ENCODE measurements at places on chromosomes 6 and 20. TPM values are rescaled to one million over a fixed set of nuclear protein-coding genes. Genes with fewer than 3 reads are reported as not detected.

GRCh38 chr6:47109281-47109680, 67.1 kb upstream of the ADGRF1 start:
- DNase-seq = no peak

- DNase-seq = no peak
Observed at GRCh38 chr6:156396791-156397418, 380.3 kb upstream of the ARID1B start.

GRCh38 chr6:36841756-36842155, 2.5 kb upstream of the CPNE5 start:
- no peak for DNase-seq

GRCh38 chr6:62037445-62037844, 248.6 kb downstream of the KHDRBS2 start:
- DNase-seq = no peak

CEP250 gene
- 75.4 TPM for total RNA-seq

DNA sequence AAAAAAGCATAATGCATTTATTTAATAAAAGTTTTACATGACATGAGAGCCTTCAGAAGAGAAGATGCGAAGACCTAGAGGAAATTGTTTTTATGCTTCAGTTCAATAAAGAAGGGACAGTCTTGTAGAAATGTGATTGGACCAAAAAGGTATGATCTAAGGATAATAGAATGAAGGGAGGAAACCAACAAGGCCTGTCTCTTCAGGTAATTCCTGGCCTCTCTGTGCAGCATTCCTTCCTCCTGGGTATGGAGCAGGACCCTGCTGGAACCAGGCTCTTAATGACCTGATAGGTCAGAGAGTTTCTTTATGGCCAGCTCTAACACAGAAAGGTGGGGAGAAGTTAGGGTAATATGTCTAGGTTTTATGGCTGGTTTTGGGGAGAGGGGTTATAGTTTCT, 162.8 kb upstream of the HEY2 start:
- DNase-seq = no peak

DNA sequence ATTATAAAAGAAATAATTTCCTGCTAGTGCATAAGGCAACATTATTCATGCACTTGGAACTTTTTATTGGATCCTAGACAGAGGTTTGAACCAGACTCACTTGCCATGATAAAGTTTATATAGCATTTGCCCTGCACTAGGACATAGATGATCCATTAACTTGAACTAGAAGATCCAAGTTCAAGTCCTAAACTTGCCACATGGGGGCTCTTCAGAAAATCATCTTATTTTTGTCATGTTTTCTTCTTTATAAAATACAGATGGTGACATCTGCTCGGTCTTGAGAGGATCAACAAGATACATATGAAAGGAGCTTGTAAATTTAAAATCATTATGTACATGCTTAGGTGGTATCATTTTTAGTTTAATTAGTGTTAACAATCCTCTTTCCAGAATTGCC, 94.5 kb downstream of the SIM1 start:
- no peak for DNase-seq

GRCh38 chr20:57701651-57702050, 8.2 kb downstream of the PMEPA1 start:
- DNase-seq = no peak

- no peak for DNase-seq
Observed at GRCh38 chr6:119083007-119083406, 4.5 kb upstream of the FAM184A start.

MICB gene
- total RNA-seq = 55.7 TPM

LY6G5B gene
- total RNA-seq = 27.4 TPM

DNA sequence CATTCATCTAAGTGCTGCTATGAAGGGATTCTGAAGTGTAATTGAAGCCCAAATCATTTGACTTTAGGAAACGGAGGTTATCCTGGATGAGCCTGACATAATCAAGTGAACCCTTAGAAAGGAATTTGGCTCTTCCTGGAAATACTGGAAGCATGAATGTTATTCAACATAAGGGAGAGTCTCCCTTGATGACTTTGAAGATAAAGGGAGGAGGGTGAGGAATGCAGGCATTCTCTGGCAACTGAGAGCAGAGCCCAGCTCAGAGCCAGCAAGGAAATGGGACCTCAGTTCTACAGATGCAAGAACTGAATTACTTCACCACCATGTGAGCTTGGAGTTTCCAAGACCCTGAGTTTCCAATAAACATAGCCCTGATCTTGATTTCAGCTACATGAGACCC, 168.2 kb downstream of the DLL1 start:
- no peak for DNase-seq

GRCh38 chr20:22574545-22575086, 9.8 kb downstream of the FOXA2 start:
- DNase-seq = no peak

DNA sequence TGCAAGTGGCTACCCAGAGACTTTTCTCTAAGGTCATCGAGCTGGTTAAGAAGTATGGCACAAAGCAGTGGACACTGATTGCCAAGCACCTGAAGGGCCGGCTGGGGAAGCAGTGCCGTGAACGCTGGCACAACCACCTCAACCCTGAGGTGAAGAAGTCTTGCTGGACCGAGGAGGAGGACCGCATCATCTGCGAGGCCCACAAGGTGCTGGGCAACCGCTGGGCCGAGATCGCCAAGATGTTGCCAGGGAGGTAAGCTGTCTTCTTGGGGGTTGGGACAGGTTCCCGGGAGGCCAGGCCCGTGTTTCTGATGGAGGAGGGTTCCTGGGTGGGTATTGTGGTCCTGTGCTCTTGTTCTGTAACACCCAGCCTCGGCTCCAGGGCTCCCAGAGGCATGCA, 19.9 kb downstream of the MYBL2 start:
- DNase-seq = no peak

ECT2L gene
- total RNA-seq = not detected

THEMIS gene
- total RNA-seq = 89.2 TPM

DNA sequence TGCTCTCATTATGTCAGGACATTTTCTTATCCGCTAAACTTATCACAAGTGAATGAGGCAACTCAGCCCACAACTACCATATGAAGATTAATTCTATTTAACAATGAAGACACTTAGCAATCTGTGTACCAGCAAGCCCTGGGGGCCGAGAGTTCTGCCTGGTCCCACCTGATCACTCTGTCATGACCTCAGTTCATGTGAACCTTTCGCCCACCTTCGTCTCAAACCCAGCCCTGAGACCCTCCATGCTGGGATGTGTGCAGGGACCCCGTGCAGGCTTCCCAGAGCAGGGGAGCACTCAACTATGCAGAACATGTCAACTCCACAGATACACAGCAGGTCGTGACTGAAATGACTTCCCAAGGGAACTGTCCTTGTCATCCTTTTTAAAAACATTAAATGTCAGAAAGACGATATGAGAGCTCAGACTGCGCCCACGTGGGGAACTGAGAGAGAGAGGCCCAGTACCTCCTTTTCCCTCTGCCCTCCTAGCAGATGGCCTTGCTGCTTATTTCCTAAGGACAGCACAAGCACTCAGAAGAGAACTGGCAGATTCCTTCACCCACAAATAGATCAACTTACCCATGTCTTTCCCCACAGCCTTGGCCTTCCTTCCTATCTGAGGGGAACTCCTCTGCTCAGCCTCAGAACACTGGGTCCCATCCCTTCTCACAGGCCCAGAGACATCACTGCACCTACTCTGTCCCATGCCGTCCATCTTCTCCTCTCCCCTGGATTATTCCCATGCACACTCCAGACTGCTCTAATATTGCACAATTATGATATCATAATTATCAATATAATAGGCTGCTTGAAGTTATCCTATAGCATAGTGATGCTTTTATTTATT, 11.5 kb downstream of the ABHD12 start:
- DNase-seq = no peak

- DNase-seq = no peak
Observed at GRCh38 chr20:38392356-38392755, 42.8 kb downstream of the SNHG17 start.

GRCh38 chr6:114449659-114450058, 106.8 kb upstream of the HS3ST5 start:
- no peak for DNase-seq

GRCh38 chr6:39350723-39351505, 28.4 kb upstream of the KCNK16 start:
- DNase-seq = no peak

ARMC12 gene
- total RNA-seq = 1.2 TPM

GRCh38 chr20:58135441-58136148, 92.9 kb downstream of the ANKRD60 start:
- no peak for DNase-seq

NR2E1 gene
- total RNA-seq = not detected

ZSCAN23 gene
- 1.7 TPM for total RNA-seq

- no peak for DNase-seq
Observed at GRCh38 chr6:166437661-166438060, 54.9 kb upstream of the MPC1 start.

DNA sequence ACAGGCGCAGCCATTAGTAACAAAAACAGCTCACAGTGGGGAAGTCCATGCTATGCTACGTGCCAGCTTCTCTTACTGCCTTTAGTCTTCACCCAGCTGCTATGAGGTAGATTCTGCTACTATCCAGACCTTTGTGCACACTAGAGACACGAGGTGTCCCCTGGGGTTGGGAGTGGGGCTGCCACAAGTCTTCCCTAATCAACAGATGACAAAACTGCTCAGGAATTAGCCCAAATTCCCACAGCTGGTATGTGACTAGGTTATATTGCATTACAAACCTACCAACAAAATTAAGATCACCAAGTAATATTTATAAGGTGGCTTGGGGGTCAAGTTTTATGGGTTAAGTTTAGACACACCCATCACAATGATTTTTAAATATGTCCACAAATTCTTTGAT, 63.3 kb downstream of the PSMB1 start:
- no peak for DNase-seq

GCNT2 gene
- total RNA-seq = 5.5 TPM

DNA sequence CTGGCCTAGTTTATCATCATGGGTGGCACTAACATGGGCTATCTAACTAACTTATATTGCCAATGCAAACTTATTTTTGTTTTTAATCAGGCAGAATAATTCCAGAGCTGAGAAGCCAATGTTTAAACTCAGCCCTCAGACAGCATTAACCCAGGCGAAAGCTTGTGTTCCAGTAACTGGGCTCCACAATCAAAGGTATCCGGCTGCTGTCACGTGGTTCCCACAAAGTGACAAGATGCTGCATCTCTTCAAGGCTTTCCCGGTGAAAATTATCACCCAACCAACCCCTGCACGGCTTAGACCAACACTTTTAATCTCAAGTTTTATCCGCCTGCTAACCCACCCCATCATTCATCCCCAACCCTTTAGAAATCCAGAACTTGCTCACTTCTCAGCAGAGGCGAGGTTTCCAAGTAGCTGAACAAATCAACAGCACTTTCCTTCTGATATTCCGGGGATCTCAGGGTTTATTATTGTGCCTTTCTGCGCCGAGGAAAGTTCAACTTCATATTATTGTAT, 885 bp downstream of the MTCL3 start:
- DNase-seq = no peak

GRCh38 chr6:29661071-29661470, 4.2 kb downstream of the MOG start:
- DNase-seq = no peak

GRCh38 chr6:167079853-167080297, 43.0 kb upstream of the CCR6 start:
- DNase-seq = no peak

ZC2HC1B gene
- not detected for total RNA-seq

ISM1 gene
- 1.4 TPM for total RNA-seq

GRCh38 chr6:163085426-163085825, 329.1 kb upstream of the QKI start:
- DNase-seq = no peak

- DNase-seq = no peak
Observed at GRCh38 chr6:53851561-53851960, 56.8 kb downstream of the LRRC1 start.

DNA sequence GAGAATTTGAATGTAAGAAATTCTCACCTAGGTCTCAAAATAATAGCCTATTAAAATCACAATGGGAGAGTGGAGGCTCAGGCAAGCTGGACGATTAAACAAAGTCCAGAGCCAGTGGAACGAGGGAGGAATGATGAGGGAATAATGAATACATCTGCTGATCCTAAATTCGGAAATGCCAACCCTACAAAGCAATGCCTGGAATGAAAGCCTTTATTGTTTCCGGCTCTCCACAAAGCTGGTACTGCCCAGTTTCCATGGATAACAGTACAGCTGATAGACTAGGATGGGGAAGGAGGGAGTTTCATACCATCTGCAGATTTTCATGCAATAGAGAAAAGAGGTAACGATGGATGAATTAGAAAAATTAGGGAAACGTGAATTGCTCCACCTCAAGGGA, 356.1 kb downstream of the CBLN4 start:
- no peak for DNase-seq

UNC5CL gene
- total RNA-seq = 1.1 TPM

DNA sequence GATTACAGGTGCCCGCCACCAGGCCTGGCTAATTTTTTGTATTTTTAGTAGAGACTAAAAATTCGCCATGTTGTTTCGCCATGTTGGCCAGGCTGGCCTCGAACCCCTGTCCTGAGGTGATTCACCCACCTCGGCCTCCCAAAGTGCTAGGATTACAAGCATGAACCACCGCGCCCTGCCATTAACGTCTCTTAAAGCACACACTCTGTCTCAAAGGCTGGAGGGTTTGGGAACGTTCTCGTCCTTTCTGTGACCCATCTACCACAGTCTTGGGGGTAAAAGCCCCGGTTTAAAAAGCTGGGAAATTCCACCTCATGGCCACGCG, 57.8 kb upstream of the ARID1B start:
- DNase-seq = no peak

COL9A1 gene
- not detected for total RNA-seq

DNA sequence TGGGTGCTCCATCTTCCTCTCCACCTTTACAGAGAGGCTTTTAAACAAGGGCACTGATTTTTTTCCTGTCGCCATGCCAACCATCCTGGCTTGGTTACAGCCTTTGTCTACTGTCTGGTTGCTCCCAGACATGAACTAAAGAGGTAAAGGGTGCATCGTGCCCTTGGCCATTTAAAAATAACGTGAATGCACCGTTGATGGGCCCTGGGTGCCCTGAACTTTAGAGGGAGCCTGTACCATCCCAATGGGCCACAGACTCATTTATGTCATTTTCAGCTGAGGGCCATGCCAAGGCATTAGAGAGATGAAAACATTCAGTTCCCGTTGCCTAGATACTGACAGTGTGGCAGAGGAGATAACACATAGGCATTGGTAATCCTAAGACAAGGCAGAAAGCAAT, 23.3 kb downstream of the TMC2 start:
- DNase-seq = no peak

NRSN1 gene
- total RNA-seq = not detected

DNA sequence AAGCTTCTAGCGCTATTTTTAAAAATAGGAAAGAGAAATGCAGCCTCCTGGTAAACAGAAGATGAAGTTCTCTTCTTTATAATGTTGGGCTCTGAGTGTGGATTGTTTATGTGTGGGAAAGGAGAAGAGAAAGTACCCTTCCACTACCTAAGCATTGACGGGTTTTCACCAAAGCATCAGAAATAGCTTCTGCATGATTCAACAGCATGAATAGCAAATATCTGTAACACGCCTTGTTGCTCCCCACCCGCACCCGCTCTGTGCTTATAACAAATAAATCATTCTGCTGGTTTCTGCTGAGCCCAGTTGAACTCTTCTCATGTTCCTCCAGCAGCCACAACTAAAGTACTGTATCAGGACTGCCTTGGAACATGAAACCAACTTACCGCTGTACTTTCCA, 20.7 kb downstream of the TXLNB start:
- DNase-seq = no peak

- DNase-seq = no peak
Observed at GRCh38 chr20:44601801-44602204, 19.4 kb downstream of the PKIG start.

All from activated CD4-positive, alpha-beta T cell treated with anti-CD3 and anti-CD28 coated beads, Interleukin-2, amount 10 ng/mL, durations not matched to agents 7 days and 5 days (primary cell).